ENCODE measurements at places on chromosomes 6 and 20. TPM values are rescaled to one million over a fixed set of nuclear protein-coding genes. Genes with fewer than 3 reads are reported as not detected.

Gene SAMD5
- 0.44 TPM for total RNA-seq

Gene NRN1
- 0.11 TPM for total RNA-seq

Gene MAS1
- total RNA-seq = not detected

Gene GNAS-AS1
- 0.87 TPM for total RNA-seq

Gene HLA-DOB
- 0.12 TPM for total RNA-seq

Gene TBXT
- not detected for total RNA-seq

Gene GPX5
- not detected for total RNA-seq

Gene KCNQ5
- total RNA-seq = 1.00 TPM

Gene PRSS16
- total RNA-seq = 0.11 TPM

Gene RAET1G
- 0.44 TPM for total RNA-seq

Gene MPIG6B
- total RNA-seq = not detected

Gene TRIM15
- not detected for total RNA-seq

Gene SLC2A10
- total RNA-seq = 49.7 TPM

Gene EMILIN3
- under 0.01 TPM for total RNA-seq

Gene SULF2
- 2.0 TPM for total RNA-seq

Gene SIRT5
- total RNA-seq = 5.9 TPM

Gene HTR1E
- total RNA-seq = under 0.01 TPM

Gene OR2H2
- not detected for total RNA-seq

Gene L3MBTL1
- total RNA-seq = 8.0 TPM

Gene BPIFB1
- total RNA-seq = not detected

Gene TRIM40
- not detected for total RNA-seq

Gene DSP
- total RNA-seq = 0.33 TPM

Gene ATP5F1E
- 24.0 TPM for total RNA-seq

Gene MATN4
- total RNA-seq = 0.11 TPM

Gene PEX7
- 15.0 TPM for total RNA-seq

Gene PDYN
- total RNA-seq = not detected

All from uterine smooth muscle cell (primary cell).